Kidney tubule cell (primary cell): ENCODE measurements at places on chromosomes 5 and 9.

GRCh38 chr9:72315089-72315509, 49.9 kb downstream of the ZFAND5 start:
- DNase-seq: peak; percentile 83

DNA sequence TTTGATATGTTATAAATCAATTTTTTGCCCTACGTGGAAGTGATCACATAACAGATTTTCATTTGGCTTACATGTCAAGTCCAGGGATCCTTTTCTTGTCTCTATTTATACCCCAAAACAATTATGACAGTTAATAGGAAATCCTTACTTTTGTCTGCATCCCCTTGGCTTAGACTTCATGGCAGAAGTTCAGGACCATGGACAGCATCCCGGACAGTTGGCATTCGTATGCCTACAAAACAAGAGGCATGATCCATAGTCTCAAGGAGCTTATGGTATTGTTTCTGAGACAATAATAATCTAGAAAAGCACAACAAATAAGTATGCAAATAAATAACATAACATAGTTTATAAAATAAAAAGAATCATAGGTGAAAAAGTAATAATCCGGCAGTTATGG, 214.3 kb upstream of the GRIA1 start:
- DNase-seq: peak; percentile 15

GRCh38 chr9:10701906-10702305, 89.1 kb upstream of the PTPRD start:
- no peak for DNase-seq

GRCh38 chr9:132585954-132586829, 3.8 kb downstream of the BARHL1 start:
- no peak for DNase-seq

DNA sequence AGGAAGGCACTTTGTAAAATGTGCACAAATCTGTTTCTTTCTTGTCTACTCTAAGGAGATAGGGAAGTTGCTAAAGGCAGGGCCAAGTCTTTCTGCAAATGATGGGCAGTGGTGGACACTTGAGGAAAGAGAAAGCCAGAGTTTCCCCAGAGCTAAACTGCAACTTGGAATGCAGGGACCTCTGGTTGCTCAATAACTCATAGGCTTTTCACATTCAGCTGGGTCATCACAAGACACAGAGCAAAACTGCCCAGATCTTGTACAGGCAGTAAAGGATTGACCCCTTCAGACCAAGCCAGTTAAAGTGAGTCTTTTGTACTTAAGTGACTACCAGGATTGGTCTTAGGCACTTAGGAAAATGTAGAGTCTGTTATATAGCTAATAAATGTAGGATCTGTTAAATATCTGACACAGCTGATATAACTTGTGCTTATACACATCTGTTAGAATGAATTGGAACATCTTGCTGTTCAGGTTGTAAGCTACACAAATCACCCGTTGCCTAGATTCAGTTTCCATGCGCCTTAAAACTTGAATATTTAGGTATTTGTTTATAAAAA, 13.5 kb upstream of the AGXT2 start:
- peak; percentile 14 for DNase-seq

- no peak for DNase-seq
These were observed 540.2 kb downstream of the CSNK1G3 start for GRCh38 chr5:124052201-124052600.

- DNase-seq: no peak
These were observed 2.1 kb upstream of the CAMK2A start for GRCh38 chr5:150291388-150292385.

DNA sequence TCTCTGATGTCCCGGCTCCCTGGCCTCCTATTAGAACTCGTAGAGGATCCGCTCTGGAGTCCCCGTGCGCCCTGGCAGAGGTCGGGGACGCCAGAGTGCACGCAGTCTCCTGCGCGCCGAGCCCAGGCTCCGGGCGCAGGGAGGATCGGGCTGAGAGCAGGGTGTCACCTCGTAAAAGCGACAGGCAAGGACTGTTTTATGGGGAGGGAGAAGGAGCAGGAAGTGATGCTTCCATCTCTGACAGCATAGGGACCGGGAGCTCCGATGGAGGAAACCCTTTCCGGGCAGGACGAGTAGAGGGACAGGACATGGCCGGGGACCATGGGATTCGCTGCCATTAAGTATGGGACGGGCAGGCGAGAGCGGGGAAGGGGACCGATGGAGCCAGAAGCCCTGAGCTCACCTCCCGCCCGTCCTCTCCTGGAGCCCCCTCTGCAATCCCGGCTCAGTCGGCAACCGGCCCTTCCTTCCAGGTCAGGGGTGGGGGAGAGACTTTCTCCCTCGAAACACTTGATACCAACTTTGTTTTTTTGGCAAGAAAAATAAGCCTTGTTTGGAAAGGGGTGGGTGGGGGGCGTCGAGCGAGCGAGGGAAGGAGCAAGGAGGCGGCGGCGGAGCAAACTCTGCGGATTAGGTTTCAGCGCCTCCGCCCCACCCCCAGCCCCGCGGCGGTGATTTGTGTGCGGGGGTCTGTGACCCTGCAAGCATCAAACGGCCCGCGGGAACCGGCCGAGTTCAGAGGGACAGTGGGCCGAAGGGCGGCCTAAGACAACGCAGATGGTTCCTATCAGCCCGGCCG, 12.6 kb downstream of the LMX1B start:
- peak; percentile 8 for DNase-seq

- peak; percentile 77 for DNase-seq
These were observed 24.2 kb downstream of the POU5F2 start for GRCh38 chr5:93717162-93717561.

GRCh38 chr9:82745919-82746318, 317.0 kb downstream of the RASEF start:
- DNase-seq: no peak
